Esophagus mucosa (tissue), 1 donor: ENCODE measurements at places on chromosomes 2 and 18. TPM values are rescaled to one million over a fixed set of nuclear protein-coding genes. Genes with fewer than 3 reads are reported as not detected.

Gene PKDCC
- 1.8 TPM for total RNA-seq

Gene RGPD3
- total RNA-seq: 0.04 TPM

- no peak for ATAC-seq
Observed at GRCh38 chr2:150710916-150711315, 223.4 kb upstream of the RND3 start.

- ATAC-seq: no peak
Observed at GRCh38 chr2:55999231-55999630, 75.6 kb upstream of the EFEMP1 start.

DNA sequence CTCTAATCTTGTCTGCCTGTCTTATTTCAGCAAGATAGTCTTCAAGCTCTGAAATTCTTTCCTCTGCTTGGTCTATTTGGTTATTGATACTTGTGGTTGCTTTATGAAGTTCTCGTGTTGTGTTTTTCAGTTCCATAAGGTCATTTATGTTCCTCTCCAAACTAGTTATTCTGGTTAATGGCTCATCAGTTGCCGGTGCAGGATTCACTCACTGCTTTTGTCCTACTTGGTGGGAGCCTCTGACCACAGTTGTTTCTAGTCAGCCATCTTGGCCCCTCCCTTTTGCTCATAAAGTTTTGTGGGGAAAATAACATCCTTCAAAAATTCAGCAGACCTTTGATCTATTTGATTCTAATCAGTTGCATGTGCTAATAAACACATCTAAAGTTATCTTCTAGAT is 158.6 kb upstream of the PARD3B start:
- ATAC-seq: peak; percentile 53
